SW 1271 (cell line): ENCODE measurements at places on chromosomes 2 and 18.

- no peak for DNase-seq
Measured at GRCh38 chr2:5479265-5479928, 212.8 kb upstream of the SOX11 start.

DNA sequence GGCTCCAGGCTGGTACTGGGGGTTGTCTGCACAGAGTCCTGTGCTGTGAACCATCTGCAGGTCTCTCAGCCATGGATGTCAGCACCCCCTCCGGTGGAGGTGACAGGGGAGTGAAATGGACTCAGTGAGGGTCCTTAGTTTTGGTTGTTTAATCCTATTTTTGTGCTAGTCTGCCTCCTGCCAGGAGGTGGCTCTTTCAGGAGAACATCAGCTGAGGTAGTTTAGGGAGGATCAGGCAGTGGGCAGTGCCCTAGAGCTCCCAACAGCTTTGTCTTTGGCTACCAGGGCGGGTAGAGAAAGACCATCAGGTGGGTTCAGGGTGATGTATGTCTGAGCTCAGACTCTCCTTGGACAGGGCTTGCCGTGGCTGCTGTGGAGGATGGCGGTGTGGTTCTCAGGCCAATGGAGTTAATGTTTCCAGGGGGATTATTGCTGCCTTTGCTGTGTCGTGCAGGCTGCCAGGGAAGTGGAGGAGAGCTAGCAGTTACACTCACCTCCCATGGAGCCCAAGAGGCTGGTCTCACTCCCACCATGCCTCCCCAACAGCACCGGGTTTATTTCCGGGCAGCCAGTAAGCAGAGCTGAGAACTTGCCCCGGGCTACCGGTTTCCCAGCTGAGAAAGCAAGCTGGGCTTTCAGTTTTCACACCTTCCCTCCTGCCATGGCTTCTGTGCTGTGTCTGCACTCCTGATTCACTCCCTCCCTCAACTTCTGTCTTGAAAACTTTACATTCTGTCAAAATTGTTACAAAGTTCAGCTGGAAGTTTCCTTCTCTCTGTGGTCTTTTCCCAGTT lies 563.4 kb downstream of the XIRP2 start:
- DNase-seq: no peak

GRCh38 chr2:149858901-149859634 lies 271.5 kb upstream of the MMADHC start:
- no peak for DNase-seq

GRCh38 chr2:58541511-58541910 lies 300.4 kb upstream of the FANCL start:
- no peak for DNase-seq

DNA sequence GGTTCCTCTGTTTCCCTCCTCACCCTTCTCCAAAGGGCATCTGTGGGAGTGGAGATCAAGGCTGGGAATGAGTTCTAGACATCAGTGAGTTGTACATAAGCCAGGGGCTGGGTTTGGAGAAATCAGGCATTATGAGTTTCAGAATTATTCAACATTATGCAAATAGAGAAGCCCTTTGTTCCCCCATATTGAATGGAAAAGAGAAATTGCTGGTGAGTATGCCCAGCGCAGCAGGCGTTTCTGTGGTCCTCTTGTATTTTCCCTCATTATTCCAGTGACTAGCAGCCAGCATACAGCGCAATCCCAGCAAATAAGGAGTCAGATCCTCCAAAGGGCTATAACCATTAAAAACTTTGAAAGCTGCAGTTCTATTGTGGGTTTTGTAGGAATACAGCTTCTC lies 94.4 kb downstream of the VWA3B start:
- DNase-seq: no peak

DNA sequence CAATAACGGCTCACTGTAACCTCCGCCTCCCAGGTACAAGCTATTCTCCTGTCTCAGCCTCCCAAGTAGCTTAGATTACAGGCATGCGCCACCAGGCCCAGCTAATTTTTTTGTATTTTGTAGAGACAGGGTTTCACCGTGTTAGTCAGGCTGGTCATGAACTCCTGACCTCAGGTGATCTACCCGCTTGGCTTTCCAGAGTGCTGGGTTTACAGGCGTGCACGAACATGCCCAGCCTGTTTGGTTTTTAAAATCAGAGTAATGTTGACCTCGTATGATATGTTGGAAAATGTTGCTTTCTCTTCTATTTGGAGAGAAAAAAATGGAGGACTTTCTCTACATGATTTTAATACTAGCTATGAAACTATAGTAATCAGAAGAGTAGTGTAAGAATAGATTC lies 386.2 kb downstream of the PTH2R start:
- DNase-seq: no peak

- DNase-seq: no peak
Measured at GRCh38 chr2:179355881-179356280, 91.2 kb upstream of the SESTD1 start.

- DNase-seq: no peak
Measured at GRCh38 chr2:166607880-166608279, 113.8 kb upstream of the SCN7A start.

DNA sequence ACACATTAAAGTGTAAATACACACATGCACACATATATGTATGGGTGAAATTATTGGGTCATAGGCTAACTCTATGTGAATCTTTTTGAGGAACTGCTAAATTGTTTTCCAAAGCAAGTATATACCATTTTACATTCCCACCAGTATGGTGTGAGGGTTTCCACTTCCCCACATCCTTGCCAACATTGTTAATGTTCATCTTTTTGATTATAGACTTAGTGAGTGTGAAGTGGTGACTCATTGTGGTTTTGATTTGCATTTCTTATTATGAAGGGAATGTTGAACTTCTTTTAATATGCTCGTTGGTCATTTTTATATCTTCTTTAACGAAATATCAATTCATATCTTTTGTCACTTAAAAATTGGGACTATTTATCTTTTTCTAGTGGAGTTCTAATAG lies 181.8 kb upstream of the GCFC2 start:
- DNase-seq: no peak

- DNase-seq: no peak
Measured at GRCh38 chr18:45771587-45772480, 47.9 kb downstream of the SLC14A1 start.

DNA sequence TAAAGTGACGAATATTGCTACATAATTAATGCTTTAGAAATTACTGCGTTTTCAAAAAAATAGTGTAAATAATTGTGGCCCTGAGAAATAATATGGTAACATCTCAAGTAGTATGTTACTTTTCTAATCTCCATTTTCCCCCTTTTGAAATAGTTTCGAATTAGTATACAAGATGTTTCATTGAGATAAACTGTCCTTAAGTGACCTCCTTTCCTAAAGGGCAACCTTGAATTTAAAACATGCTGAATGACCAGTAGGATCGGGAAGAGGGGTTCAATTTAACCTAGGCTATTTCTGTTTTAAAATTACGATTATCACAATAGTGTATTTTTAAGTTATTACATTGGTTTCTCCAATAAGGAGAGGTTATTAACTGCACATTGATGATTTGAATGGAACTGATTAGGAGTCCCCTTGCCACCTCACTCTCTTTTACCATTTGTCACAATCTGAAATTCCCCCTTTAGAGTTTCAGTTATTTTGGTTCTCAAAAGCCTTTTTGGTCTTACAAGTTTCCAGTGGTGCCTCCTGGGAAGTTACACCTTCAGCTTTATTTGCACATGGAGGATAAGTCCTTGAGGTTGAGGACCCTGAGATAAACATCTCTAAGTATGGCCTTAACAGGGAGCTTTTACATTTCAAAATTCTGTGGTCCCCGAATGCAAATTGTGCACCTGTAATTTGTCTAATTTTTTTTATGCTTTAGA lies 2.3 kb downstream of the ACTR3 start:
- no peak for DNase-seq

- no peak for DNase-seq
Measured at GRCh38 chr2:171406044-171406443, 27.7 kb downstream of the METTL8 start.

GRCh38 chr2:54977149-54977548 lies 73.1 kb downstream of the RTN4 start:
- no peak for DNase-seq

DNA sequence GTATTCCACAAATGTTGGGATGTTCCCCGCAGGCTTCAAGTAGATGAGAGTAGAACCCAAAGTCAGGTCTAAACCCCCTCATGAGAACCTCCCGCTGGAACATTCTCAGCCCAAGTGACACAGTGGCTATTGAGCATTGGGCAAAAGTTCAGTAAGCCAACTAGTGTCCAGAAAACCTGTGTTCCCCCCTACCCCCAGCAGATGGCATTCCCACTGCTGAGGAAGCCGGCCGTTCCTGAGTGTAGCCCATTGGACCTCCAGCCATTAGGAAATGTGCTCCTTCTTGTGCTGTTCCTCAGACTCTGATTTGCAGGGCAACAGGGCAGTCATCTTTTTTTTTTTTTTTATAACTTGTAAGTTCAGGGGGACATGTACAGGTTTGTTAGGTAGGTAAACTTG lies 152.1 kb downstream of the NCK2 start:
- no peak for DNase-seq

- no peak for DNase-seq
Measured at GRCh38 chr18:62327977-62328376, 2.9 kb downstream of the TNFRSF11A start.

- no peak for DNase-seq
Measured at GRCh38 chr2:224927646-224928173, 114.6 kb downstream of the DOCK10 start.
